RKO (cell line): ENCODE measurements at places on chromosomes 7 and 10.

- no peak for DNase-seq
Observed at GRCh38 chr7:2022021-2022409, 210.7 kb downstream of the MAD1L1 start.

GRCh38 chr10:42866115-42866995 lies 83.8 kb downstream of the BMS1 start:
- DNase-seq = peak; percentile 56

GRCh38 chr10:62079885-62080559 lies 178.5 kb downstream of the ARID5B start:
- no peak for DNase-seq

GRCh38 chr10:23994459-23995046 lies 214.4 kb upstream of the KIAA1217 start:
- DNase-seq = peak; percentile 61

DNA sequence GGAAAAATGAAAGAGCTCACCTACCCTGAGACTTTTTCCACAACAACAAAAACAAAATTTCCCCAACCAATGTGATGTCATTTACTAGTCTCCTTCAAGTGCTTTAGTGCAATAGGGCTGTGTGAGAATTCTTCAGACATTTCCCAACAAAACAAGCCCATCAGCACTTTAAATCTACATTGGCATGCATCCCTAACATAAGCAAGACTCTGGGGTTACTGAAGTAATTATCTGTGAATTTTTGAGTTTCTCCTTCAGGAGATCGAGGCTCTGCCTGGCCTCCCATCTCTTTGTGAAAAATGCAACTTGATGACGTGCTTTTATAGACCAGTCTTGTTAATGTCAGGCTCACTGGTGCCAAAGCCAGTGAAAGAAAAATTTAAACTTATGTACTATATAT lies 255.6 kb downstream of the GFRA1 start:
- DNase-seq = no peak

GRCh38 chr10:72243822-72244437 lies 27.9 kb upstream of the ASCC1 start:
- no peak for DNase-seq

DNA sequence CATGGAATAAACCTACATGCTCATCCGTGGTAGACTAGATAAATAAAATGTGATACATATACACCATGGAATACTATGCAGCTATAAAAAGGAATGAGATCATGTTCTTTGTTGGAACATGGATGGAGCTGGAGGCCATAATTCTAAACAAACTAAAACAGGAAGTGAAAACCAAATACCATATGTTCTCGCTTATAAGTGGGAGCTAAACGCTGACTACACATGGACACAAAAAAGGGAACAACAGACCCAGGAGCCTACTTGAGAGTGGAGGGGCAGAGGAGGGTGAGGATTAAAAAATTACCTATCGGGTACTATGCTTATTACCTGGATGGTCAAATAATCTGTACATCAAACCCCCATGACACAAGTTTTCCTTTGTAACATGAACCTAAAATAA lies 68.7 kb upstream of the SEC61G start:
- no peak for DNase-seq

GRCh38 chr10:18786478-18786877 lies 127.2 kb downstream of the ARL5B start:
- no peak for DNase-seq
